ENCODE measurements at places on chromosomes 2 and 18. TPM values are rescaled to one million over a fixed set of nuclear protein-coding genes. Genes with fewer than 3 reads are reported as not detected.

TBC1D8 gene
- 14.7 TPM for total RNA-seq

GULP1 gene
- 62.7 TPM for total RNA-seq

TTN gene
- under 0.01 TPM for total RNA-seq

RTP5 gene
- not detected for total RNA-seq

PDE11A gene
- total RNA-seq = 0.48 TPM

POTEJ gene
- not detected for total RNA-seq

UCN gene
- 0.85 TPM for total RNA-seq

SERPINB11 gene
- not detected for total RNA-seq

VWC2L gene
- total RNA-seq = not detected

TUBA4B gene
- not detected for total RNA-seq

AFF3 gene
- not detected for total RNA-seq

SPC25 gene
- total RNA-seq = 0.24 TPM

SERPINB10 gene
- total RNA-seq = 4.8 TPM

ASB18 gene
- total RNA-seq = not detected

IL1RL1 gene
- 11.6 TPM for total RNA-seq

LTBP1 gene
- total RNA-seq = 23.4 TPM

AOX1 gene
- 4.7 TPM for total RNA-seq

ERLEC1 gene
- 125 TPM for total RNA-seq

COBLL1 gene
- total RNA-seq = 6.7 TPM

ERFE gene
- total RNA-seq = 2.3 TPM

LRATD1 gene
- 16.6 TPM for total RNA-seq

MRPL53 gene
- total RNA-seq = 32.5 TPM

MAPK4 gene
- 0.48 TPM for total RNA-seq

CENPA gene
- not detected for total RNA-seq

REG1B gene
- not detected for total RNA-seq

REG1A gene
- total RNA-seq = not detected

FAM110C gene
- 21.4 TPM for total RNA-seq

LIMS2 gene
- total RNA-seq = under 0.01 TPM

SPATA3 gene
- total RNA-seq = not detected

FAM124B gene
- 0.21 TPM for total RNA-seq

PTPRN gene
- 2.2 TPM for total RNA-seq

ALLC gene
- not detected for total RNA-seq

C2orf92 gene
- total RNA-seq = 0.24 TPM

ZNF513 gene
- 4.5 TPM for total RNA-seq

RALBP1 gene
- 79.3 TPM for total RNA-seq

IL1RL2 gene
- 2.2 TPM for total RNA-seq

CCDC102B gene
- total RNA-seq = not detected

NCL gene
- 160 TPM for total RNA-seq

CRYGD gene
- not detected for total RNA-seq

UGT1A5 gene
- 0.24 TPM for total RNA-seq

MC4R gene
- not detected for total RNA-seq

OTOS gene
- not detected for total RNA-seq

POTEE gene
- total RNA-seq = not detected

SIX3 gene
- not detected for total RNA-seq

GDF7 gene
- total RNA-seq = under 0.01 TPM
